ENCODE measurements at places on chromosomes 6 and 20. TPM values are rescaled to one million over a fixed set of nuclear protein-coding genes. Genes with fewer than 3 reads are reported as not detected.

ARMH2 gene
- total RNA-seq: not detected

ZNF343 gene
- 14.4 TPM for total RNA-seq

HEBP2 gene
- total RNA-seq: 61.5 TPM

DDO gene
- total RNA-seq: not detected

TNF gene
- total RNA-seq: 0.60 TPM

TGM3 gene
- 0.13 TPM for total RNA-seq

GGTLC1 gene
- not detected for total RNA-seq

MUCL3 gene
- not detected for total RNA-seq

PTPRA gene
- total RNA-seq: 62.5 TPM

KATNA1 gene
- 19.1 TPM for total RNA-seq

CTCFL gene
- 0.33 TPM for total RNA-seq

CST4 gene
- not detected for total RNA-seq

PI3 gene
- total RNA-seq: not detected

RAET1G gene
- total RNA-seq: not detected

TTLL9 gene
- total RNA-seq: 0.67 TPM

CHRNA4 gene
- 0.11 TPM for total RNA-seq

SMLR1 gene
- not detected for total RNA-seq

FAM120B gene
- total RNA-seq: 44.1 TPM

RGS17 gene
- total RNA-seq: 1.1 TPM

CLVS2 gene
- total RNA-seq: 0.11 TPM

TP53INP2 gene
- 13.1 TPM for total RNA-seq

BLCAP gene
- 76.2 TPM for total RNA-seq
